Activated T-helper 2 cell treated with anti-CD3 and anti-CD28 coated beads, Interferon-gamma antibody, Interleukin-2, Interleukin-4, amounts not matched to agents 10 μg/mL and 5 μg/mL and 100 μg/mL, durations not matched to agents 14 hours and 24 hours and 36 hours (primary cell): ENCODE measurements at places on chromosomes 16 and 17. TPM values are rescaled to one million over a fixed set of nuclear protein-coding genes. Genes with fewer than 3 reads are reported as not detected.

The ERBB2 gene
- total RNA-seq = 4.0 and 4.1 TPM in 2 replicates

The OGFOD1 gene
- total RNA-seq = 78.0 and 79.7 TPM in 2 replicates

The XAF1 gene
- 18.1 and 18.6 TPM in 2 replicates for total RNA-seq

The PROCA1 gene
- 7.0 and 7.7 TPM in 2 replicates for total RNA-seq

The TBC1D10B gene
- 63.4 and 64.4 TPM in 2 replicates for total RNA-seq

The OTOA gene
- total RNA-seq = 0.07 TPM in 1 of 2 replicates, not detected in the other

The FBXW10B gene
- 0.46 and 0.55 TPM in 2 replicates for total RNA-seq

GRCh38 chr17:80667462-80668277, 123.0 kb downstream of the RPTOR start:
- peak overlapping the region; percentile 9 for H3K4me3 ChIP-seq
- H3K27me3 ChIP-seq = no peaks in the 10 kb centered on the region
- peaks cover 73% of the 10 kb centered on the region for H3K4me1 ChIP-seq
- DNase-seq = no peak
- H3K27ac ChIP-seq = peak overlapping the region; percentile 58
- peaks cover 51% of the 10 kb centered on the region for H3K36me3 ChIP-seq

- H3K27me3 ChIP-seq = no peaks in the 10 kb centered on the region
- no peaks in the 10 kb centered on the region for H3K36me3 ChIP-seq
- peaks cover 4% of the 10 kb centered on the region for H3K4me1 ChIP-seq
- H3K27ac ChIP-seq = no peak overlapping the region
- H3K4me3 ChIP-seq = no peak overlapping the region
- no peak for DNase-seq
Observed at GRCh38 chr16:28320023-28320561, 27.8 kb downstream of the SBK1 start.

DNA sequence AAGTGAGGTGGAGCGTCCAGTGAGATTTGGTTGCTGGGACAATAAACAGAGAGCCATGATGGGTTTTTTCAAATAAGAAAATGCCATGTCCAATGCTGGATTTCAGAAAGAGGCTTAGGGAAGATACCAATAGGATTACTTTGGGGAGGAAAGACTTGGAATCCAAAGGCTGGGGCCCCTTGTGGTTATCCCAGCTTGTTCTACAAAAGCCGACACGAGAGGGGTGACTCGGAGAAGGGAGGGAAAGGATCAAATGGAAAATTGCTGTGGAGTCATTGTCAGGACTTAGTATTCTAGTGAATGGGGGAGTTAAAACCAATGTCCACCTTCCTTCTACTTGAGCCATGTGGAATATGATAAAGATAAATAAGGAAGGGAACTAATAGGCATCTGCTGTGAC, 305.5 kb downstream of the SOX9 start:
- no peak overlapping the region for H3K27ac ChIP-seq
- peaks cover 3% of the 10 kb centered on the region for H3K4me1 ChIP-seq
- DNase-seq = no peak
- no peak overlapping the region for H3K4me3 ChIP-seq
- H3K27me3 ChIP-seq = no peaks in the 10 kb centered on the region

GRCh38 chr16:31718998-31719397, 154.6 kb upstream of the ZNF267 start:
- no peaks in the 10 kb centered on the region for H3K27me3 ChIP-seq
- H3K36me3 ChIP-seq = peaks cover 95% of the 10 kb centered on the region
- DNase-seq = no peak

DNA sequence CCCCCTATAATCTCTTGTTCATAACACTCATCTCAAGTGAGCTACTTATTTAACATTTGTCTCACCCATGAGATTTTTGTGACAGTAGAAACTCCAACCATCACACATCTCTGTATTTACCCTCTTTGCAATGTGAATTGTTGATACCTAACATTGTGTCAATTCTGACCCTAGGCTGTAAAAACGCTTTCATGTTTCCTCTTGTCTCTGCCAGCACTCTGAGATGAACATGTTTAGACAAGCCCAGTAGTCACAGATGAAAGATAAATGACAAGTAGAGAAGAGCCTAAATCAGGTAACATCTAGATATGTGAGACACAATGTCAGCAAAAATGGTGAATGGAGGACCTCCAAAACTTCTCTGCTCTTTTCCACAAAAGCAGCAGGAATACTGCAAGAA, 1254.5 kb upstream of the GOT2 start:
- H3K27me3 ChIP-seq = no peaks in the 10 kb centered on the region
- H3K4me1 ChIP-seq = no peaks in the 10 kb centered on the region
- H3K27ac ChIP-seq = no peak overlapping the region
- DNase-seq = no peak

DNA sequence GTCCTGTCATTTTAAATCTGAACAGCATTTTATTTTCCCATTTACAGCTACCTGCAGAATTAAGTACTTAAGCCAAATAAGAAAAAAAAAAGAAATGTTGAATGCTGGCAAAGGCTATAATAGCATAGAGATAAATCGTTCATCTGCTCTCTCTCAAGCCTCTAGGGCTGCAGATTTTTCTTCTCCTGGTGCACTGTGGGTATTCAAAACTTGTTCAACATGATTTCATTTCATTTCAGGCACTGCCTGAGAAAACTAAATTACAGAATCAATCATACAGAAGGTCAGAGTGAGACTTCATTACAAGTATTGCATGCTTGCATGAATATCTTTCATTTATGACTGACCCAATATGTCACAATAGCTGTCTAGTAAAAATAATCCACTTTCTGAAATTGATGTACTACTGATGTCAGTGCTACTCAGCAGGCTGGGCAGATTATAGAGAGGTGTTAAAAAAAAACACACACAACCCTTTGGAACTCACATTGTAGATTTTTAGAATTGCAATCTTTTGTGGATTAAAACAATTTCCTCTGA, 86.2 kb downstream of the TOX3 start:
- H3K27ac ChIP-seq = no peak overlapping the region
- DNase-seq = no peak
- H3K27me3 ChIP-seq = no peaks in the 10 kb centered on the region
- no peaks in the 10 kb centered on the region for H3K4me1 ChIP-seq
- H3K4me3 ChIP-seq = no peak overlapping the region

DNA sequence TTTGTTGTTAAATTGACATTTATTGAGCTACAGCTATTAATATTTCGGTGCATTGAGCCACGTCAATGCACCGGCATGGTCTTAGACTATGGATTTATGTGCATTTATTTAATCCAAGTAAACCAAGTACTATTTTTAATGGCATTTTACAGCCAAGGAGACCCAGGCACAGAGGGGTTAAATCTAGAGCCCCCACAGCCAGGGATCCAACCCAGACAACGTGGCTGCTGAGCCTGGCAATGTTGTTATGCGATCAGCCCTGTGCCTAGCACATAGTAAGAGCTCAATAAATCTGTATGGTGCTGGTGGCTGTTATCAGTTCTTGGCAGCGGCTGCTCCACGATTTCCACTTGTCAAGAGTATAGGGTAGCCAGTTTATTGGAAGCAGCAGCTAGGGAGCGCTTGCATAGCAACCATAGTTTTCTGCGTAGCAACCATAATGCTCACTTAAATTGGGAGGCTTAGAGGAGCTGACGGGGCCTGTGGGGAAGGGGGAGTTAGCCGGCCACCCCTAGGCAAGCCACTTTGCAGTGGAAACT, 541 bp upstream of the RBBP6 start:
- peaks cover 19% of the 10 kb centered on the region for H3K4me1 ChIP-seq
- H3K27ac ChIP-seq = peak overlapping the region; percentile 100
- H3K4me3 ChIP-seq = peak overlapping the region; percentile 100
- DNase-seq = no peak
- peaks cover 38% of the 10 kb centered on the region for H3K36me3 ChIP-seq

DNA sequence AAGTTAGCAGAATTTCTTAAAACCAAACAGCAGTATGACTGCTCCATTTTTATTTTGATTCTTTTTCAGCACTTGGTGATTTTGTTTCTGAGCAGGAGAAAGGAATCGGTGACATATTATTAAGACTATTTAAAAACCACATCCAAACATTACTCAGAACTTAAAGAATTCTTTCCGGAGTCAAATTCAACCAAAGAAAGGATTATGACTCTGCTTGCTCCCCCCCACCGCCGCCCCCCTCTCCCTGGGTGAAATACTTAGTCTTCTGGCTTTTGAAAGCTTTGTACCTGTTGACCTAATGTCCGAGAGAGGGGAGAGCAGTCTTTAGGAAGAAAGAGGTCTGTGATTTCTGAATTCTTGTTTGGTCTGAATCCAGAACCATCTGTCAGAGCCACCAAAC, 17.9 kb upstream of the COL1A1 start:
- H3K4me3 ChIP-seq = no peak overlapping the region
- no peak for DNase-seq
- no peaks in the 10 kb centered on the region for H3K36me3 ChIP-seq

DNA sequence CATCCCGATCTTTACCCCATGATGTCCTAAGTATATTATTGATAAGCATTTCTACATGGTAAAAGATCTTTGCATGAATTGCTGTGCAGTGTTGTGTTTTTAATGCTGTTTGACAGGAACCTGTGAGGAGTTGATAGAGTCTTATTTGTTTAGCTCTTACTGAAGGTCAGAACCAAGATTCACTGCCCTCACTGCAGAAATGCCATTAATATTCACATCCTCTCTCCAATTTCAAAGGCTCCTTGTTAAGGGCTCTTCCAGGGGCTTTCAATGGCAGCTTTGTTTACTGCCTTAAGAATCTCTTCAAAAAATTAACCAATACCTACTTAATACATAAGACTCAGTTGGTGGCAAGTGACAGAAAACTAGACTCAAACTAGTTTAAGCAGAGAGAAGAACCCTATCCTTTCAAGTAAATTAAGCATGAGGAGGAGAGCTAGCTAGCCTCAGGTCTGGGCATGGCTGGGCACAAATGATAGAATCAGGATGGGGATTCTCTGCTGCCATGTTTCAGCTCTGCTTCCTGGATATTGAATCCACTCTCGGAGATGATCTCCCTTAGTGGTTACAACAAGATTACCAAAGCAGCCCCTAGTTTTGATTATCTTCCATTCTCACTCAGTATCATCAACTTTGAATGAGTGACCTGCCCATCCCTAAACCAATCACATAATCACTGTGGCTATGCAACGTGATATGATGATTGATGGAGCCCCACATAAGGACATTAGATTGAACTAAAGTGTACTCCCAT, 311.8 kb downstream of the CDH11 start:
- H3K36me3 ChIP-seq = no peaks in the 10 kb centered on the region
- H3K4me3 ChIP-seq = no peak overlapping the region
- no peak overlapping the region for H3K27ac ChIP-seq
- H3K4me1 ChIP-seq = no peaks in the 10 kb centered on the region
- H3K27me3 ChIP-seq = no peaks in the 10 kb centered on the region

- H3K4me3 ChIP-seq = no peak overlapping the region
- H3K4me1 ChIP-seq = peaks cover 56% of the 10 kb centered on the region
- peaks cover 15% of the 10 kb centered on the region for H3K36me3 ChIP-seq
- no peaks in the 10 kb centered on the region for H3K27me3 ChIP-seq
- no peak overlapping the region for H3K27ac ChIP-seq
- DNase-seq = no peak
Observed at GRCh38 chr17:48244814-48245213, 137.2 kb downstream of the SNX11 start.

GRCh38 chr16:68396481-68396880, 51.8 kb downstream of the SMPD3 start:
- H3K4me1 ChIP-seq = peaks cover 9% of the 10 kb centered on the region
- no peaks in the 10 kb centered on the region for H3K36me3 ChIP-seq
- no peak overlapping the region for H3K4me3 ChIP-seq
- H3K27me3 ChIP-seq = peaks cover 30% of the 10 kb centered on the region
- H3K27ac ChIP-seq = no peak overlapping the region

DNA sequence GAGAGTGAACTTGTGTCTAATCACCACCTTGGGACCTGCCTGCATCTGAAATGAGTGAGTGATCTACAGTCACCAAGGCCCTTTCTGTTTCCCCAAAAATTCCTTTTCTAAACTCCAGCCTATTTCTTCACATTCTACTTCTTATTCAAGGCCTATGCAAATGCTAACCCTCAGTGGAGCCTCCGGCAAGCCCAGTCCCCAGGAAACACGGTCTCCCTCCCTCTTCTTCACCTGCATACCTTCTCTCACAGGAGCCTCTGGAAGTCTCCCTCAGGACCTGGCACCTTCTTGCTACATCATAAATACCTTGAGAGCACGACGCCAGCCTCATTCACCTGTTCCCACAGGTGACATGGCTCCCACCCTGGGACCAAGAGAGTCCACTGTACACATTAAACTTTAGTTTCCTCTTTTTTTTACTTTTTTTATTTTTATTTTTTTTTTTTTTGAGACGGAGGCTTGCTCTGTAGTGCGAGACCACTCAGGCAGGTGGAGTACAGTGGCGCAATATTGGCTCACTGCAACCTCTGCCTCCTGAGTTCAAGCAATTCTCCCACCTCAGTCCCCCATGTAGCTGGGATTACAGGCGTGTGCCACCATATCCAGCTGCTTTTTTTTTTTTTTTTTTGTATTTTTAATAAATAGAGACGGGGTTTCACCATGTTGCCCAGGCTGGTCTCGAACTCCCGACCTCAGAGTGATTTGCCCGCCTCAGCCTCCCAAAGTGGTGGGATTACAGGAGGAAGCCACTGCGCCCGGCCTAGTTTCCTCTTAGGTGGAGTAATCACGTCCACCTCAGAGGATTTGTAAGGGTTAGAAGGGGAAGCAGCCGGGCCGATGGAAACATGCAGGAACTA, 97.3 kb downstream of the ANKRD11 start:
- H3K36me3 ChIP-seq = peaks cover 34% of the 10 kb centered on the region
- no peak for DNase-seq
- H3K27ac ChIP-seq = no peak overlapping the region
- H3K4me1 ChIP-seq = peaks cover 21% of the 10 kb centered on the region
- H3K4me3 ChIP-seq = no peak overlapping the region

DNA sequence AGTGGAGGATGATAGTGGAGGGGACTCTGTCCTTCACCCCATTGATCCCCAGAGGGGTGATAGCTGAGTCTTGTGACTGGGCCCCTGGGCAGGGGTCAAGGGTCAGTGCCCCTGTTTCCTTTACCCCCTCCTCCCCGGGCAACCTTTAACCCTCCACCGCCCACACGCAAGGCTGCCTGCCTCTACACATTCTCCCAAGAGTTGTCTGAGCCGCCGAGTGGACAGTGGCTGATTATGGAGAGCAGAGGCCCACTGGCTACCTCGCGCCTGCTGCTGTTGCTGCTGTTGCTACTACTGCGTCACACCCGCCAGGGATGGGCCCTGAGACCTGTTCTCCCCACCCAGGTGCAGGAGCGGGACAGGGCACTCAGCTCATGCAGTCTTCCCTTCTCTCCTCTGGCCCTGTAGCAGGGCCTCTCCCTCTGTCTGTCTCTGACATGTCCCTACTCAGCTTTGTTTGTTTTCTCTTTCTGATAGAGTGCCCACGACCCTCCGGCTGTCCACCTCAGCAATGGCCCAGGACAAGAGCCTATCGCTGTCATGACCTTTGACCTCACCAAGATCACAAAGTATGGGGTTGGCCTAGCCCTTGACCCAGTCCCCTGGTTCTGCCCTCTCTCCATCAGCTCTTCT, at the start of gene SHBG:
TSS of gene SHBG (plus strand) at position 197 of the 633 bp plus-strand sequence. CDS start at position 235, 38 bp downstream.
- H3K27me3 ChIP-seq = no peaks in the 10 kb centered on the region
- H3K27ac ChIP-seq = no peak within 1 kb of the TSS
- DNase-seq = no peak
- peaks cover 17% of the 10 kb centered on the region for H3K4me1 ChIP-seq

GRCh38 chr16:50845296-50845695, 103.4 kb downstream of the CYLD start:
- peaks cover 15% of the 10 kb centered on the region for H3K4me1 ChIP-seq
- no peak overlapping the region for H3K4me3 ChIP-seq
- H3K27ac ChIP-seq = no peak overlapping the region
- DNase-seq = no peak
